ENCODE measurements at places on chromosomes 3 and 15.

- peak; percentile 26 for DNase-seq
These were observed 53.2 kb downstream of the LHFPL4 start for GRCh38 chr3:9500108-9501050.

DNA sequence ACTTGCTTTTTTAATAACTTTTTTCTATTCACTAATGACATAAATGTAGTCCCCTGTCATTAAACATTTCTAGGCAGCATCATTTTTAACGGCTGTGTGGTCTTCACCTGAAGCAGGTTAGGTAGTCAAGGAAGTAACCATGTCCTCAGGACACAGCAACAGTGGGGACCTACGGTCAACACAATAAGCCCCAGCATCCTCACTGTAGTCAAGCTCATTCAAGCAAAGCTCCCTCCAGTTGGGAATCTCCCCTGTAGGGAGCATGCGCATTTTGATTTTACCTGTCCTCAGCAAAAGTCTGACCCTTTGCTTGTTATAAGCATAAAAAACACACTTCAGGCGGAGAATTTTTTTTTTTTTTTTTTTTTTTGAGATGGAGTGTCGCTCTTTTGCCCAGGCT, 151.4 kb downstream of the SHQ1 start:
- DNase-seq: no peak

GRCh38 chr3:67647390-67647878, 7.0 kb downstream of the SUCLG2 start:
- no peak for DNase-seq

- DNase-seq: no peak
These were observed 1742.9 kb downstream of the SI start for GRCh38 chr3:163335429-163335828.

- no peak for DNase-seq
These were observed 110.4 kb upstream of the GMNC start for GRCh38 chr3:190972840-190973270.

GRCh38 chr3:101184111-101184510, 136.3 kb downstream of the IMPG2 start:
- DNase-seq: no peak

GRCh38 chr3:138442433-138442832, 8.0 kb downstream of the ESYT3 start:
- DNase-seq: no peak

DNA sequence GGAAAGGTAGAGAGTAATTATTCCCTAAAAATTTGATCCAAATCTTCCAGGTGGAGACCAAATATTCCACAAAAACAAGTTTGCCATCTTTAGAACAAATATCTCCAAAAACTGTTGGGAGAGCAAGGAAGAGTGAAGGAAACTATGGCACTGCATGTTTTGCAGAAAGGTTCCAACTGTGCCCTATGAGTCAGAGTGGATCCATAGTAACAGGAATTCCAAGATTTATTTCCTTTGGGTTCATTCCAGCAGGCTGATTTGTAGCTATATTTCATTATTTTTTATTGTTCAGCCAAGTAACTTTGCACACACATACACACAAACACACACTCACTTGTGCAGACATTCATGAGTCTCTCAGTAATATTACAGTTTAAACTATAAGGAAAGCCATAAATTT, 459.7 kb upstream of the EPHA6 start:
- DNase-seq: no peak

DNA sequence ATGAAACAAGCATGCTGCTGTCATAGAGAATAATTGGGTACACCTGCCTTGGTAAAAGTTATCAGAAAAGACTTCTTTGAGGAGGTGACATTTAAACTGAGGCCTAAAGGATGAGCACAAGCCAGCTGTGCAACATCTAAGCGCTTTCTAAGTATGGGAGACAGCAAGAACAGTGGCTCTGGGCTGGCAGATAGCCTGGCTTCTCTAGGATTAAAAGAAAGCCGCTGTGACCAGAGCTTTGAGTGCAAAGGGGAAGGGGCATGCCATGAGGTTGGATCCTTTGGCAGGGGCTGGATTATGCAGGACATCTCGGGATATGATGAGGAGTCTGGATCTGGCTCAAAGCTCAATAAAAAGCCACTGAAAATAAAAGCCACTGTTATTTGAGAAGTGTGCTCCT, 99.2 kb downstream of the FBN1 start:
- DNase-seq: no peak

- DNase-seq: no peak
These were observed 634.6 kb downstream of the IGSF11 start for GRCh38 chr3:118400086-118400485.

- no peak for DNase-seq
These were observed 420.8 kb upstream of the DPH6 start for GRCh38 chr15:35966781-35967180.

- peak; percentile 35 for DNase-seq
These were observed at the start of gene TNK2 for GRCh38 chr3:195907934-195908693. Gene TNK2 (minus strand): TSS chr3:195908551. CDS start chr3:195888588, 19,963 bp downstream.

GRCh38 chr15:46854564-46854963, 862.7 kb upstream of the SEMA6D start:
- no peak for DNase-seq
